ENCODE measurements at places on chromosomes 12 and 14. TPM values are rescaled to one million over a fixed set of nuclear protein-coding genes. Genes with fewer than 3 reads are reported as not detected.

DNA sequence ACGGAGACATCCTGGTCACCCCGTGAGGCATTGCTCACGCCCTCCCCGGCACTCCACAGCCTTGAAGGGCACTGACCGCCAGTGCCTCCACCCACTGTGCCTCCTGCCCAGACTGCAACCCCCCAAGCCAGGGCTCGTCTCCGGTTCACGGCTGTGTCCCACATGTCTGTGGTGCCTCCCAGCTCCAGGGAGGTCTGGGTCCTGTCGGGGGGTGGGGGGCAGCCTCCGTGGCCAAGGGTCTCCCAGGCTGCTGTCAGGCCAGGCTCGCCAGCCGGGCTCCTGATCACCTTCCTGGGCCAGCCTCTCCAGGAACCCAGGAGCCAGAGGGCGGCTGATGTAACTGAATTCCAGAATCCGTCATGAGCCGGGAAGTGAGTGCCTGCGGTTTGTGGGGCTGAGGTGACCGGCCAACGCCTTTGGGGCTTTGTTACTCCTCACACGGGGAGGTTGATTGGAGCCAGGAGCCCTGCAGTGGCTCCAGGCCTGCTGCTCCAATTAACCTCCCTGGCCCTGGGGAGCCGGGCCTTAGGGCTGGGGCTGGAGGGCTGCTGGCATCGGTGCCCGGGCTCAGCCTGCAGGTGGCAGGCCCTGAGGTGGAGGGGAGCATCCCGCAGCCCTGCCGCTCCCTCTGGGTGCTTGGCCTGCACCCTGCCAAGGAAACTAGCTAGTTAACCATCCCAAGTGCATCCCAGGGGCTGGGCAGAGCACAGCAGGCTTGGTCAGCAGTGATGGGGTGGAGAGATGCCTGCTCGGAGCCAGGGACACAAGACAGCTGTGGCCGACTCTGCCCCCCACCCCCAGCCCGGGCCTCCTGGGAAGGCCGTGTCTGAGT is 36.4 kb upstream of the FBRSL1 start:
- DNase-seq, result no peak

GRCh38 chr14:77482422-77482821 is 16.2 kb downstream of the ISM2 start:
- no peak for DNase-seq

DNA sequence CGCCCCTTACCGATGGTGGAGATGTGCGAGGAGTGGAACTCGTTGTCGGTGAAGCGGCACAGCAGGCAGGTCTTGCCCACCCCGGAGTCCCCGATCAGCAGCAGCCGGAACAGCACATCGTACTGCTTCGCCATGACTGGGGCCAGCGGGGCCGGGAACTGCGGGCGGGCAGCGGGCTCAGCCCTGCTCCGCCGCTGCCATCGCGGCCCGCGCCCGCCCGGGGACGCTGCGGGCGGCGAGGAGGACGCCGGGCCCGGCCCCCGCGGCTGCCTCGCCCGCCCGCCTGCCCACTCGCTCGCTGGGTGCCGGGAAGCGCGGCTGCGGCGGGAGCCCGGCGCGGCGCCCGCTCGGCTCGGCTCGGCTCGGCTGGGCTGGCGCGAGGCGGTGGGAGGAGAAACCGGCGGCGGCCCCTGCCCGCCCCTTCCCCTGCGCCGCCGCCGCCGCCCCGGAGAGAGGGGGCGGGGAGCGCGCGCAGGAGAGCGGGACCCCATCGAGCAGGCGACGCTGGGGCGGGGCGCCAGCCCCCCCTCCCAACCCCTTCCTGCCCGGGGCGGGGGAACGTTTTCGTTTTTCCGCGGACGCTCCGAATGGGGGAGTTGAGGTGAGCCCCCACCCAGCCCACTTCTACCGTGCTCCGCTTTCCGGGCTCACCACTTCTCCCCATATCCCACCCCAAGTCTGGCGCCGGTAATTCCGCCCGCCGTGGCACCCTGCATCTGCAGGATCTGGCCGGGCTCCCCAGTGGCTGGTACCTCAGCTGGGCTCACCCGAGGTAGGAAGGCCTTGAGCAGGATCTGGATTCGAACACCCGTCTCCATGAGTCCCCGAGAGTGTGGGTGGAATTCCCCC is at the start of gene RAB15:
RAB15 (minus strand) TSS at position 394 of the 849 bp plus-strand sequence; CDS start at position 134, 260 bp downstream.
- peak; percentile 32 for DNase-seq

DNA sequence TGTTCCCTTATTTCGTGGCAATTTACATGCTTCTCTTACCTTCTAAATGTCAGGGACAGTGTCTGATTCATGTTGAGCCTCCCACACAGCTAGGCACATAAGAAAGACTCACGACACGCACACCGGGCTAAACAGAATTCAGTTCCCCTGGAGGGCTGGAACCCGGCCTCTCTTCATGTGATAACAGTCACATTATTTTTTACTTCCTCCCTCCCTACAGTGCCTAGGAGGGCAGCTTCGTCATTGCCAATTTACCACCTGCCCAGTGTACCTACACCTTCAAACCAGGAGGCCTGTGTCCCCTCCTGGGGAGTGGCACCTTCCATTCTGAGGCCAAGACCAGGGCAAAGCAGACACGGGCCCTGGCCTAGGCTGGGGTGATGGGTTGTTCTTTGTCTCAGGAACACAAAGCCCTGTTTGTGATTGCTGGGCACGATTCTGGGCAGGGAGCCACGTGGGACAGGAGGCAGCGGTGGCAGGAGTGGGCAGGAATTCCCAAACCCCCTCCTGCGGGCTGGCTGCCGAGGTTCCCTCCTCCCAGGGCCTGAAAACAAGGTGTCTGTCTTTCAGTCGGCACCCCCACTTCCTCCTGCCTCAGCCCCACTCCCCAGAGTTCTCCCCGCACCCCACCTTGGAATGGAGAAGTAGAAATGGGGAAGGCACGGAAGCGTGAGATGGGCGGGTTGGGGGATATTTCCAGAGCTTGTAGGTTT is 6.8 kb upstream of the RASAL1 start:
- DNase-seq, result peak; percentile 82

DNA sequence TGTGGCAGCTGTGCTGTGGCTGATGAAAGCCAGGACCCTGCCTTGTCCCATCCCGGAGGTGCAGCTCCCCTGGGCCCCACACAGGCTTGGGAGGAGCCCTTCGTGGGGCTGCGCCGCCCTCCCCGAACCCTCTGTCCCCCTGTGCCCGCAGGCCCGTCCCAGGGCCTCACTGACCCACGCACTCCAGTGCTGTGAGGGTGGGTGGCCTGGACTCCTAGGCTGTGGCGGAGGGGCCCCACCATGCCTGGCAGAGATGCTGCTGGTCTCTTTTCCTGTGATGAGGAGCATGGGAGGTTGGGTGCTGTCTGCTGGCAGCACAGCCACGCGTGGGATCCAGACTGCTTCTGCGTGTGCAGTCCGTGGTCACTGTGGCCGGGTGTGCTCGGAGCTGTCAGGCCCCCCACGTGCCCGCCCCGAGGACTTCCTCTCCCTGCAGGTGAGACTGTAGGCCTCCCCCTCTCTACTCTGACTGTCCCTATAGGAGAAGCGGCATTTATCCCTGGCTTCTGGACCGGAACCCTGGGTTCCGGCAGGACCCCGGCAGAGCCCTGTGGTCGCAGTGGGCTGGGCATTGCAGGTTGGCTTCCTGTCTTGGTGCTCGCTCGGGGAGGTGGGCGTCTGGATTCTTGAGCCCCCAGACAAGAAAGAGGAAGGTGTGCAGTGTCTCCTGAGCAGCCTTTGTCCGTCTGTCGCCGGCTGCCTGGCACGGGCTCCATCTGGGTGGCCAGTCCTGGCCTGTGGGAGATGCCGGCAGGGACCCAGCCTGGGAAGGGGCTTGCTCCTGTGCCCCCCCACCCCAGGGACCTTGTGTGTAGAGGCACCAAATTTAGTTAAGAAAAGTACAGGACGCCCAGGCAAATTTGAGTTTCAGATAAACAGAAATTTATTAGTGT is 2.3 kb downstream of the MTA1 start:
- DNase-seq, result no peak

The SSPN gene
- 6.7 TPM for total RNA-seq

The RNASE7 gene
- total RNA-seq, result not detected

The SOCS4 gene
- 6.6 TPM for total RNA-seq

The FRMD6 gene
- 10.2 TPM for total RNA-seq
